Bronchial epithelial cell (primary cell): ENCODE measurements at places on chromosomes 12 and 14.

- DNase-seq: peak; percentile 86
Measured at GRCh38 chr12:59149995-59150642, 229.8 kb upstream of the LRIG3 start.

GRCh38 chr14:76516884-76517283, 140.9 kb downstream of the ESRRB start:
- DNase-seq: peak; percentile 84

GRCh38 chr14:98161356-98161755, 1110.6 kb downstream of the BCL11B start:
- peak; percentile 76 for DNase-seq

DNA sequence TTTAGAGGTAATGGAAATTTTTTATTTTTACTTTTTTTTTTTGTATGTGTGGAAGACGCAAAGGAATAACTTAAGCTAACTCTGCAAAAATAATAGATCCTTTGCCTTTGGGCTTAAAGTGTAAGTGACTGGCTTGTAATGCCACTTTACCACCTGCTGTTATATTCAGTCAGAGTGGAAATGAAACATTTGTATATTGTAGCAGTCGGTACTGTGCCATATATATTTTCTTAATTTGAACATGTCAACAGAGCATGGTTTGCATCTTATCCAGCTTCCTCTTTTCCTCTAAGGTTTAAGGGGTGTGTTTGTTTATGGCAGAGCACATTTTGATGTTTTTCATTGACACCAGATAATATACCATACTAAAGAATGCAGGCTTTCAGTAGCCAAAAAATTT, 176.6 kb downstream of the TRHDE start:
- no peak for DNase-seq

GRCh38 chr12:78804262-78804661, 60.3 kb upstream of the SYT1 start:
- DNase-seq: no peak

GRCh38 chr12:99133401-99133800, 488.3 kb downstream of the APAF1 start:
- no peak for DNase-seq

- no peak for DNase-seq
Measured at GRCh38 chr14:57560681-57561080, 67.0 kb upstream of the CCDC198 start.

DNA sequence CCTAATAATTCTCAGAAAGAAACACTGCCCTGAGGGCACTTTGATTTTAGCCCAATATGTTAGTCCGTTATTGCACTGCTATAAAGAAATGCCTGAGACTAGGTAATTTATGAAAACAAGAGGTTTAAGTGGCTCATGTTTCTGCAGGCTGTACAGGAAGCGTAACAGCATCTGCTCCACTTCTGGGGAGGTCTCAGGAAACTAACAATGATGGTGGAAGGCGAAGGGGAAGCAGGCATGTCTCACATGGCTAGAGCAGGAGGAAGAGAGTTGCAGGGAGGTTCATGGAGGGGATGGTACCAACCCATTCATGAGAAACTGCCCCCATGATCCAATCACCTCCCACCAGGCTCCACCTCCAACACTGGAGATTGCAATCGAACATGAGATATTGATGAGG, 49.4 kb upstream of the RERG start:
- no peak for DNase-seq

DNA sequence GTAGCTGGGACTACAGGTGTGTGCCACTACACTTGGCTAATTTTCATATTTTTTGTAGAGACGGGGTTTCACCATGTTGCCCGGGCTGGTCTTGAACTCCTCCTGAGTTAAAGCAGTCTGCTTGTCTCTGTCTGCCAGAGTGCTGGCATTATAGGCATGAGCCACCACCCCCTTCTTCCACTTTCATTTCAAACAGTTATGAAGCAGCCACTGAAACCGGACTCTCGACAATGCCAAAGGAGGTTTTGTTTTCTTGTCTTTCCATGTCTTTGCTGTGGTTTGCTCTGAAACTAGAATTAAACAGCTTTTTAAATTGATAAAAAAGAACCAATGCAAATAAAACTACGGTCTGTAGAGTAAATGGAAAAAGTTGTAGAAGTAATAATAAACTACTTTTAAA, 30.4 kb downstream of the RAP1B start:
- DNase-seq: no peak

- peak; percentile 78 for DNase-seq
Measured at GRCh38 chr12:26699237-26699636, 133.8 kb downstream of the ITPR2 start.

DNA sequence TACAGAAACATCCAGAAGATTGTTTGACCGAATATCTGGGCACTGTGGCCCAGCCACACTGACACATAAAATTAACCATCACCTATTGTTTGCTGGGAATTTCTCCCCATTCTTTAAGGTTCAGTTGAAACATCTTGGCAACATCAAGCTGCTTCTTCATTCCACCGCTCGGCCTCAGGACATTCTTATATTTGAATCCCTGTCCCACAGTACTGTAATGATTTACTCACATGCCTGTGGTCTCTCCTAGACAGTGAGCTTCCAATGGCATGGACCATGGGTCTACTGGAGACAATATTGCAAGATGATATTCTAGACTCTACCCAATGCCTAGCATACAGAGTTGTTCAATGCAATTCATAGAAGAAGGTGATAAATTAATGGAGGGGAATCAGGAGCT, 56.1 kb downstream of the EMP1 start:
- no peak for DNase-seq

DNA sequence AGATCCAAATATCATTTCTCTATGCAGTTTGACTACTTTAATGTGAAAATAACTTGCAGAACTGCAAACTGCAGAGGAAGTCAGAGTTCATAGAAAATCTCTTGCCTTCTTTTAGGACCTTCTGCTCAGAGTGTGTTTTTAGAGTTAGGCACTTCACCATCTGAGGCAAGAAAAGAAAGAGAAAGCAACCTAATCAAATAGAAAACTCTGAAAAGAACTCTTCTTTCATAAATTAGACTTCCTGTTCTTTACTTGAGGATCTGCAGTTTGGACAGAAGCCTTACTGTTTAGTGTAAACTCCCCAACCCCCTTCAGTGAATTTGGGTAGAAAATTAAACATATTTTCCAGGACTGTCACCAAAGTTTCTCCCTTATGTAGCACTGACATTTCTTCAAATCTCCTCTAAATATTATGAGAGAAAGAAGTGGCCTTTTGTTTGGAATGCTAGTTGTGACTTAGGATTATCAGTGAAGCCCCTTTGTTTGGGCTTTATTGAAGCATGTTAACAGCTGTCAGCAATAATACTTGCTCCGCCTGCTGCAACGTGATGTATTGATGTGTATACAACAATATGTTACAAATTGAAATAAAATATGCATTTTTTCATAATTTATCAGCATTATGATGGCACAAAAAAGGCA, 99.5 kb downstream of the PDZRN4 start:
- no peak for DNase-seq

DNA sequence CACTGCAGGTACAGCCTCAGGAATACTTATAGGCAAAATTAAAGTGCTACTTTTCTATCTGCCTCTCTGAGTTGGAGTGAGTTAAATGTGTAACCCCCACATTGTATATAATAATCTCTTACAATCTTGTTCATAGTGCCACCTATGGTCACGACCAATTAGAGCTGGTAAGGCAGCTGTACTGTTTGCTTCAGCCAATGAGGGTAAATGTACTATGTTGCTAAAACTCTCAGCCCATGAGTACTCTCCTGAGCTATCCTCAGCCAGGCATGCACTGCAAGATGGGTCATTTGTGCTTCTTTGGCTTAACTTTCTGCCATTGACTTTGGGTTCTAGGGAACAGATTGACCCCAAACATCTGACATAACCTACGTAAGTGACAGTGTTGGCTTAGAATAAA, 15.0 kb upstream of the MDM2 start:
- peak; percentile 76 for DNase-seq

GRCh38 chr12:131617596-131618302, 93.1 kb upstream of the SFSWAP start:
- DNase-seq: no peak

DNA sequence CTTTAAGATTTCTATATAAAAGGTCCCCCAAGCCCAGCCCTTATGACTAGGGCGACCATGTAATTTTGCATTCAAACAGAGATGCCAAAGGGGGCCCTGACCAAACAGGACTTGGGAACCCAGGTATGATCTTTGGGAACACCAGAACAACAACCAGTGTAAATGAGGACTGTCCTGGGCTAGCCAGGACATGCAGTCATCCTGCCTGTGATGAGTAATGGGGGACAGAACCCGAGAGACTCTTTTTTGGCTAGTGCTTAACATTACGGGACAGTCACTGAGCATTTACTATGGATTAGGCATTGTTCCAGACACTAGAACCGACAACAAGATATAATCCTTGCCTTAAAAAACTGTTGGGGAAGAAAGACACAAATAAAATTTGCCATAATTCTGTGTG, 337.3 kb downstream of the CACNA1C start:
- peak; percentile 8 for DNase-seq

DNA sequence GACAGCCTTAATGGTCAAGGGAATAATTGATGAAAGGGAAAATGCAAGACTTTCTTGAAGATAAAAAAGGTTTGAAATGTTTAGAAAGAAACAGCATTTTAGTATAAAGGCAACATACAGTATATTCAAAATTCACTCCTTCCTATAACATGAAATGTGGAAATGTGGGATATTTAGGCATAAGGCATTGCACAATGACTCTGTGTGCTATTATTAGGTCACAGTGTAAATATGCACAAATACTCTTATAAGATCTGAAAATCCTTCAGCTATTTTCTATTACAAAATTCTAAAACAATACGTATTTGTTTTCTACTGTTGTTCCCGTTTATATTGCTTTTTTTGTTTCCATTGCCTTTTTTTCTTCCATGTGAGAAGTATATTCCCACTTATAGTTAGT, 127.7 kb downstream of the SLC16A7 start:
- DNase-seq: peak; percentile 53

GRCh38 chr12:93733358-93733757, 56.2 kb downstream of the CRADD start:
- DNase-seq: peak; percentile 50

- DNase-seq: no peak
Measured at GRCh38 chr12:108394196-108394595, 55.1 kb upstream of the CMKLR1 start.

DNA sequence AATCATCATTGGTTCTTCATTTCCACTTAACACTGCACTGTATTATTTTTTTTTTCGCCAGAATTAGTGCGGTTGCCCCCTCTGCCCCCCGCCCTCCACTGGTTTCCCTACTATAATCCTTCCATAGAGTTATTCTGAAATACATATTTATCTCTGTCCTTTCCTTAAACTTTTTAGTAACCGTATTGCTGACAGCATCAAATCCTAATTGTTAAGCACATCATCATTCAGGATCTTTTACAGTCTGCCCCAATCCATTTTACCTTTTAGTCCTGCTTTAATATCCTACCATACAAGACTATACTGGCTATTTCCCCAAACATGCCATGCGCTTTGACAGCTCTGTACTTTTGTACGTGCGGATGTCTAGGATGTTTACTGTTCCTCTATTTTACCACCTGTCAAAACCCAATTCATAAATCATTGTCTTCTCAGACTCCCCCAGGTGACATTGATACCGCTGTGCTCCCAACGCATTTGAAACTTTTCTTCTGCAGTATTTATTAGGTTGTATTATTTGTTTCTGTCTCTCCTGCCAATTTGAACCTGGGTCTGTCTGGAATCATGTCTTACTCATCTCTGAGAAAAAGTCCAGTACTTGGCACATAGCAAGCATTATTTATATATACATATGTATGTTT, 1.0 kb downstream of the FGFR1OP2 start:
- DNase-seq: peak; percentile 42

DNA sequence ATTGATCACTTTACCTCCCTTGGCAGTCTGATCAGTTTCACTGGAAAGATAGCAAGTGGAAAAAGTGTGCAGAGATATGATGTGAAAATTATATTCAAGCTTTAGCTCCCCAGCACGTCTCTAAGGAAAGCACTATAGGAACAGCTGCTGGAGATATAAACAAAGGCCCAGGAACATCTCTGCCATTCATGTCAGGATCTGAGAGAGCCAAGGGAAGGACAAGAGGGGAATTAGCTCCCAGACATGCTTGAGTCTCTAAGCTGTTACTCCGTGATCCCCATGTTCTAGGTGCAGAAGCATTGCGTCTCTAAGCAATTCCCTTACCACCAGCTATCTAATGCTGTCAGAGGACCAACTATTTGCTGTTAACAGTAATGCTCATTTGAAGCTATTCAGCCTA, 700.2 kb downstream of the DIO2 start:
- no peak for DNase-seq

DNA sequence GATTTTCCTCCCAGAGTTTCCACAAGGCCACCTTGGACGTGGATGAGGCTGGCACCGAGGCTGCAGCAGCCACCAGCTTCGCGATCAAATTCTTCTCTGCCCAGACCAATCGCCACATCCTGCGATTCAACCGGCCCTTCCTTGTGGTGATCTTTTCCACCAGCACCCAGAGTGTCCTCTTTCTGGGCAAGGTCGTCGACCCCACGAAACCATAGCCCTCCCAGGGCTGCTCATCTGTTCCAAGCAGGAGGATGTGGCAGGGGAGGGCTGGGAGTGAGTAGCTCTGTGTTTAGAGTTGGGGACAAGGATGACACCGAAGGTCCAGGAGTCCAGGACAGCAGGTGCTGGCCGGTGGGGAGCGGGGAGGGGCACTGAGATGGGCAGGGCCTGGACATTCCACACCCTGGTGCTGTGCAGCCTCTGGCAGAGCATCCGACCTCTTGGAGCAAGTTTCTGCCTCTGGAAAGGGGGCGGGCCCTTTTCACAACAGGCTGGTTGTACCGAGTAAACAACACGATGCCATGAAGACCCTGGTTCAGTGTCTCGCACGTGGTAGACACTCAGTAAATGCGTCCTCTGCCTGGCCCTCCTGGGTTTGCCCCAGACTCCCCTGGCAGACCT, 8.2 kb downstream of the SERPINA4 start:
- no peak for DNase-seq

DNA sequence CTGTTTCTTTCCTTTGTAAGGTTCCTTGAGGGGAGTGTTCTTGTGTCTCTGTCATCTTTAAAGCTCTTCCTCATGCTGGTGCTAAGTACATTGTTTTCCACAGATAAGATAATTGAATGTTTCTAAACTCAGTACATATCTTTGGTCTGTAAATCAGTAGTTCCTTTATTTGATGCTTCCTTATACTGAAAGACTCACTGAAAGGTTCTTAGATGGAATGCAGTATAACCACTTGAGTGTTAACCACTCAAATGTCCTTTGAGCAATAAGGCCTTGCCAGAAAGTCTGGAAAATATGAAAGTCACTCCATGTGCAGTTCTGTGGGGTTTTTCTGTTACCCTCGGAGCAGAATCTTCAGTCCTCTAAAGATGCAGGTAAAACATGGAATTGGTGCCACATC, 23.0 kb upstream of the RNU6-8 start:
- peak; percentile 28 for DNase-seq

GRCh38 chr14:91509083-91509877, 830 bp downstream of the PPP4R3A start:
- DNase-seq: peak; percentile 26

- no peak for DNase-seq
Measured at GRCh38 chr12:55034218-55034617, 14.4 kb downstream of the NEUROD4 start.

- DNase-seq: peak; percentile 93
Measured at GRCh38 chr12:94615260-94616181, 34.8 kb downstream of the TMCC3 start.

- peak; percentile 75 for DNase-seq
Measured at GRCh38 chr12:48189331-48190125, 6.1 kb downstream of the CCDC184 start.
